ENCODE measurements at places on chromosomes 16 and 17. TPM values are rescaled to one million over a fixed set of nuclear protein-coding genes. Genes with fewer than 3 reads are reported as not detected.

CACNG3 gene
- 2.5 TPM for total RNA-seq

HCRT gene
- total RNA-seq, result not detected

HOXB4 gene
- total RNA-seq, result not detected

FNDC8 gene
- total RNA-seq, result not detected

KRT9 gene
- not detected for total RNA-seq

KRT33A gene
- total RNA-seq, result not detected

DNA sequence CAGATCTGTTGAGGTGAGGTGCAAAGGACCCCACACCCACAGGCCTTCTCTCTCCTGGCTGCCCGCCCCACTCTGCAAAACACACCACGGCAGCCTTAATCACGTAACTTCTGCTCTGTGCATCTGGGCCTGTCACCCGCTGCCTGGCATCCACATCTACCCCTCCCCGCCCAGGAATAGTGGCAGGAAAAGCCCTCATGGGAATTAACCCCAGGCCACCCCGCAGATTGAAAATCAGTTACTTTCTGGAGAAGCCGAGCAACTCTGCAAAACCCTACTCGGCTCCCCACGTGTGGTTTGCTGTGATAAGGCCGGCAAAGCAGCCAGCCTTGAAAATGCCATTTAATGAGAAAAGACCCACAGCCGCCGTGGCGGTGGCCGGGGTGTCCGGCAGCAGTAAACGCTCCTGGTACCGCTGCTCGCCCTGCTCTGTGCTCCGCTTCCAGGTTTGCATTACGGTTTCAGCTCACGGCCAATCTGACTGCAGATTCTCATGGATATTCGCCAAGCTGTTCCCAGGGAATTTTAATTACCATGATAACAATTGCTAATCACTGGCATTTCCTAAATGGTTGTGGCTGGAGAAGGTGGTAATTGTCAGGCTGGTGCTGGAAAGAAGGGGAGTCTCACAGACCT is 78.0 kb upstream of the DOC2B start:
- no peak for DNase-seq

DNA sequence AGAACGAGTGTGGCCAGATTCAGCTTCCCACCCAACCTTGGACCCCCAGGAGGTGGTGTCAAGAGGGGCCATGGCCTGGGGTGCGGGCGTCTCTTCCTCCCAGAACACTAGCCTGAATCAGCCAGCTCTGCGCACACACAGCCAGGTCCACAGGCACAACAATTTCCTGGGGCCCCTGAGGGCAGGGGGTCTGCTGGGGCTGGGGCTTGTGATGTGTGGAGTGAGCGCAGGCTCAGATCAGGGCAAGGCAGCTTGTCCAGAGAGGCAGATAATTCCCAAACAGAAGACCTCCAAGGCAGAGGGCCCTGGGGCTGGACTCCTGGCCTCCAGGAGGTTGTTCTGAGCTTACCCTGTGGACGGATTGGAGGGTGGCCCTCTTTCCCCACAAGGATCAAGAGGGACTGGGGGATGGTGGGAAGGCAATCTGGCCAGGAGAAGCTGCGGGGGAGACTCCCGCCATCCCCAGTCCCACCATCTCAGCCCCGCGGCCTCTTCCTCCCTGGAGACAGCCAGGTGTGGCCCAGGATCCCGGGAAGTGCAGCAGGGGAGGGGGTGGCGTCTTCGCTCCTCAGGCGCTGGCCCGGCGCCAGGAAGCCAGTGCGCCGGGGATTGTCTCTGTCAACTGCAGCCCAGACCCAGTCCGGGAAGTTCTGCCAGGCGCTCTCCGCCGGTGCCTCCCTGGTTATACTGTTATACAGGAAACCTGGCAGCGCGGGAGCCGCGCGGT is 52.0 kb upstream of the AMZ2 start:
- DNase-seq, result no peak

- no peak for DNase-seq
Measured at GRCh38 chr17:46190763-46191162, 2.5 kb downstream of the KANSL1 start.

- no peak for DNase-seq
Measured at GRCh38 chr17:74522381-74523105, 8.7 kb downstream of the CD300LB start.

DNA sequence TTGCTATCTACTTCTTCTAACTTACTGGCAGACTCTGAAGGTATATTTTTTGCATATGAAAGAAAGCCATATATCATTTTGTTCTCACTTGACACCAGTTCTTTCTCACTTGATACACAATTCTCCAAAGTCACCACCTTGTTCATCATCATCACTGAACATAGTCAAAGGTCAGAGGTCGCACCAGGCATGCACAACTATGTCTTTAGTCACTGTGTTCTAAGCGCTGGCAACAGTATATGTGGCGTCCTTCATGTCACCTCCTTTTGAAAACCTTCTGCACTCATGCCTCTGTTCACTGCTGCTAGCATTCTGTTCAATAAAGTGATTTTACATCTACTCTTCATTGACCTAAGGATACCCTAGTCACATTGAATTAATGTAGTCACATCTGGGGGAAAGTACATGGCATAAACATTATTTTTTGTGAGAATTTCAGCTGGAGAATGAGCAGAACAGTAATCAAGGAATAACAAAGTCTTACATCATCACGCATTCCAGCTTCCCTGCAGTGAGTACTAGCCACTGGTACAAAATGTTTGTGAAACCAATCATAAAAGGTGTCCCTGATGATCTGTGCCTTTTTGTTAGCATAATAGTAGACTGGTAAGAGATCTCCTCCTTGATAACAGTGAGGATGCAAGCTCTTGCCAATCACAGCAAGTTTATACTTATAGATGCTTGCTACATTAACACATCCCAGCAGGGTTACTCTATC is 20.5 kb upstream of the TBX4 start:
- no peak for DNase-seq

GRCh38 chr17:74051348-74051747 is 152.1 kb upstream of the RPL38 start:
- no peak for DNase-seq

GRCh38 chr16:63195336-63195735 is 1159.1 kb upstream of the CDH8 start:
- no peak for DNase-seq

DNA sequence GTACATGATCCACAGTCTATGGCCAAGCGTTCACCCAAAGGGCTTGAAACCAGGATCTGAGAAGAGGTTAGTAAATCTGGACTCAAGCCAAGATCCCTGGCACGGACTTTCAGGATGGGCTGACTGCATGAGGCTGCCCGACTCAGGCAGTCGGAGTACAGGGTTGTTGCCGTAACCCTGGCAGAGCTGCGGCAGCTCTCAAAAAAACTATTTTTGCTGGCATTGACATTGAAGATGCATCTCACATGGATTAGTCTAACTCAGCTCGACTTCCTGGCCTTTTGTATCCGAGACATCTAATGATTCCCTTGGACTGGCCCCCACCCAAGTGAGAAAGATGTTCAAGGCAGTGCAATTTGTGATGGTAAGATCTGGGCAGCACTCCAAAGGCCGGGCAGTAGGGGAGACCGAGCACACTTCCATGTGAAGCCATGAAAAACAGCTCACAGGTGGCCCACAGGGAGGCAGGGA is 6.2 kb downstream of the SLC47A1 start:
- no peak for DNase-seq

DNA sequence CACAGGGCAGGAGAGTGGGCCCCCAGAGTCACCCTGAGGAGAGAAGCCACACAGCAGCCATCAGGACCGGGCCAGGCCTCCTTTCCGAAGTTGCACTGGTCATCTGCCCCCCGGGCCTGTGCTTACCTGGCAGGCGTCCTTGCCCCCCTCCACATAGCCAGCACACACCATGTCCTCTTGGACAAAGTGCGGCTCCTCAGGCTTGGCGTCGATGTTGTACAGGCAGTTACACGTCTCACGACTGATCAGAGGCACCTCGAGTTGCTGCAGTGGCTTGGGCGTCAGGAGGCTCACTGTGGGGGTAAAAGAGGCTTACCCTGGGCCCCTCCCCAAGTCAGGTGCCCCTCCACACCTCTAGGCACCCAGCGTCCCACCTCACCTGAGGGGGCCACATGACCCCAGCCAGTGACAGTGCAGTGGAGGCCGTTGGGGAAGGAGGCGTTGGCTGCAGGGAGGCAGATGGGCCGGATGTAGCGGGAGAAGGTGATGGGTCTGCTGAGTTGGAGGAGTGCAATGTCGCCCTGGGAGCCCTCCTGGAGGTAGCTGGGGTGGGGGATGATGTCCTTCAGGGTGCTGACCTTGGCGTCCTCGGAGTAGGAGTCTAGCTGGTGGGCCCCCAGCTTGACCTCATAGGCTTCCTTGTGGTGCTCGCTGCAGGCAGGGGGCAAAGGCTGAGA is 3.1 kb downstream of the PRSS8 start:
- no peak for DNase-seq

- no peak for DNase-seq
Measured at GRCh38 chr16:296806-297510, 14.0 kb downstream of the PDIA2 start.

DNA sequence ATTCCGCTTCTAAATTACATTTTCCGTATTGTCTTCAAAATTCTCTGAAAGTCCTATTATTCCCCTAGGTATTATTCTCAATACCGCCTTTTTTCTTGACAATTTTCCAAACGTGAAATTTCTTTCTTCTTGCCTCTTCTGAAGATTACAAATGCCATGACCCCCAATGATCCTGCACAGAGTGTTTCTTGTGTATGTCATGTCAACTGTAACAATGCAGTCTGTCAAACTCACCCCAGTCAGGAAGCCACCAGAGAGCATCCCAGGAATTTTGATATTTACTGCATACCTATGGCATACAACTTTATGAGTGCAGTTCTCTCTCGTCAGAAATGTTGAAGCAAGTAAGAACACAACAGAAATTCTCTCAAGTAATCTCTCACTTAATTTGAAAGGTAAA is 847.3 kb upstream of the CDH8 start:
- DNase-seq, result no peak

DNA sequence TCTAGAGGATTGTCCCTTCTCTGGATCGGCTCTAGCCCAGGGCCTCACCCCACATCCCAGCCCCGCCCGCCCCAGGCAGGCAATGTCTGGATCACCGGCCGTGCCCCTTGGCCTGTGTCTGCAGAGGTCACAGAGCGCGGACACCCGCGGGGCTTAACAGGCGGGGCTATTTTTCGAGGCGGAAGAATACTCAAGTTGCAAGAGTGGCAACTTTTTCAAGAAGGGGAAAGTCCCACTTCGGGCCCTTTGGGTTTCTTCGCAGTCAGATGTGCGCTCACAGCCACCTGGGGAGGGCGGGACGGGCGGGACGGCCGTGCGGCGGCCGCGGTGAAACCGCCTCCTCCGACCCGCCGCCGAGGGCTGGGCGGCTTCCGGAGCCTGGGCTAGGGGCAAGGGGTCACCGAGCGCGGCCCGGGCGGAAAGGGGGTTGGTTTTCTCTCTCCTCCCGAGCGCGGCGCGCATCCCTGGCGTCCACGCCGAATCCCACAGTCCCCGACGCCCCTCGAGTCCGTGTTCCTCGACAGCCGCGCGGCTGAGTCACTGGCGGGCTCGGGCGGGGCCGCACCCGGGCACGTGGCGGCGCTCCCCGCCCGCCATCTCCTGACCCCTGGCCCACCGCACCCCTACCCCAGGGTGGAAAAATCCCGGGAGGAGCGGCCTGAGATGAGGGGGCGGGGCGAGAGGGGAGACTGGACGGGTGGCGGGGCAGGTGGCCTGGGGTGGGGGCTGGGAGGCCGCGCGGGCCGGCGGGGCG is 1.2 kb upstream of the PFN1 start:
- DNase-seq, result no peak

DNA sequence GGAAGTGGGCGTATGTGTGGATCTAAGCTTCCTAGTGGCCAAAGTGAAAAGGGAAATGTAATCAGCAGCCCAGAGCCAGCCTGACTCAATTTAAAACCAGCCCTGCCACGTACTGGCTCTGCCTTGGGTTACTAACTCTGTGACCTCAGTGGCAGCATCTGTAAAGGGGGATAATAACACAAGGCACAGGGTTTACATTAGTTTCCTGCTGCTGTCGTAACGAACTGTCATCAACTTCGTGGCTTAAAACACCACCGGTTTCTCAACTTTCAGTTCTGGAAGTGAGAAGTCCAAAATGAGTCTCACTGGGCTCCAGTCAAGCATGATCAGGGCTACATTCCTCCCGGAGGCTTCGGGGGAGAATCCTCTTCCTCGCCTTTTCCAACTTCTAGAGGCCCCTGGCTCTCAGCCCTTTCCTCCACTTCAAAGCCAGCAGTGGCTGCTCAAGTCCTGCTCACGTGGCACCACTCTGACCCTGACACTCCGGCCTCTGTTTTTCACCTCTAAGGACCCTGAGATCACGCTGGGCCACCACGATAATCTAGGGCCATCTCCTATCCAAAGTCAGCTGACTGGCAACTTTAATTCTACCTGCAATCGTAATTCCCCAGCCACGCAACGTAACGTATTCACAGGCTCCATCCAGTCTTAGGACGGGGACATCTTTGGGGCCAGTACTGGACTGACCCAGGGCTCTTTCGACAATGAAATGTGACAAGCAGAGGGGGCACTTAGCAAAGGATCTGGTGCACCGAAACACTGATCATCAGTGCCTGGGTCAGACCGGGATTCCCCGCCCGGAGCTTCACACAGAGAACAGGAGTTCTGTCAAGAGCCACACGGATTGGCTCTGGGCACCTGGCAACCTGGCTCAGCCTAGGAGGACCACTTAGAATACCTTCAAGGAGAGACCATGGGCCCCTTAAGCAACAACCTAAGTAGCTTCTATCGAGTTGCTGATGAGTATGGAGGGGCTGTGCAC is 14.5 kb downstream of the TMC6 start:
- DNase-seq, result no peak

DNA sequence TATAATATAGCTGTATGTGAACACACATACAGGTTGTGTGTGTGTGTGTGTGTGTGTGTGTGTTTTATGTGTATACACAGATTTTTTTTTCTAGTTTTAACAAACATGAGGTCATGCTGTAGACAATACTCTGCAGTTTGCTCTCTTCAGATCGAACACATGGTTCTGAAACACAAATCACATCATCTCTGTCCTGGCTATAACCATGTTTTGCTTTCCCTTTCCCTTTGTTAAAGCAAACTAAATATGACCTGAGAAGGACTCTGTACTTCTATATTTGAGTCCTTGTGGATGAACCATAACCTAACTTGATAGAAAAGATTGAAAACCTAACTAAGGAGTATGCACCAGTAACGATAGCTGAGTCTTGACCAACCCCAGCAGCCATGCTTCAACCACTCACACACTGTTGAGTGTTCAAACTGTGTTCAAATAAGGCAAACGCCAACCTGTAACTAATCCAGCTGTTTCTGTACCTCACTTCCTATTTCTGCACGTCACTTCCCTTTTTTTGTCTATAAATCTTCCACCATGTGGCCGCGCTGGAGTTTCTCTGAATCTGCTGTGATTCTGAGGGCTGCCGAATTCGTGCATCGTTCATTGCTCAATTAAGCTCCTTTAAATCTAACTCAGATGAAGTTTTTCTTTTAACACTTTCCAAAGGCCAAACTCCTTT is 303.8 kb downstream of the HS3ST3B1 start:
- DNase-seq, result no peak

- DNase-seq, result peak; percentile 47
Measured at GRCh38 chr16:85395207-85395912, 217.8 kb upstream of the GSE1 start.

Measured in occipital lobe (tissue), 3 donors.